Dermis blood vessel endothelial cell (primary cell): ENCODE measurements at places on chromosomes 5 and 9. TPM values are rescaled to one million over a fixed set of nuclear protein-coding genes. Genes with fewer than 3 reads are reported as not detected.

DNA sequence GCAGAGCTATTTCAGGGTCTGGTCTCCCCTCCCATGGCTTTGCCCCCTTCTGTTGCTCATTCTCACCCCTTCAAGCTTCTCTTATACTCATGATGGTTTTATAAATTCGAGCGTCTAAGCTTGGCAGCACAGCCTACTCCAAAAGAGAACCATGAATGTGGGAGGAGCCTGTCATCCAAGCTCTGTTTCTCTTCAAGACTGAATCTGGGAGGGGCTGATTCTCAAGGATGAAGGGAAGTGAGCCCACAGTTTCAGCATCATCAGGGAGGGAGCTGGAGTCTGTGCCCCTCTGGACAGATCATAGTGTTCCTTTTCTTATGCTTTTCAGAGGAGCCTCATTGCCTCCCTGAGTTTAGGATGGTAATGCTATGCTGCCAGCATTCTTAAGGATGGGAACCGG, 168.6 kb downstream of the CFAP90 start:
- DNase-seq = no peak

DNA sequence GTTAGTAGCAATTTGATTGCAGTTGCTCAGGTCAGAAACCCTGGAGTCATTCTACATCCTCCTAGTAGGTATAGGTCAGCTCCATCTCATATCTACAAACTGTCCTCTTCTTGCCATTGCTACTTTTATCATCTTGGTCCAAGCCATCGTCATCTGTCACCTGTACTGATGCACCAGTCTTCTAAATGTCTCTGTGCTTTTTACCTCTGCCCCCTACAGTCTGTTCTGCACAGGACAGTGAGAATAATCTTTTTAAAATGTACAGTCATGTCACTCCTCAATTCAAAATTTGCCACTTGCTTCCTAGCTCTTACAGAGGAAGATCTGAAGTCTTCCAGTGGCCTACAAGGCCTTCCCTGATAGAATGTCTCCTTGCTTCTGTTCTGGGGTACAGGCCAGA, 6.8 kb downstream of the NNT start:
- DNase-seq = no peak

DBN1 gene
- total RNA-seq = 147 and 157 TPM in 2 replicates

NELFB gene
- 55.3 and 83.7 TPM in 2 replicates for total RNA-seq

DNA sequence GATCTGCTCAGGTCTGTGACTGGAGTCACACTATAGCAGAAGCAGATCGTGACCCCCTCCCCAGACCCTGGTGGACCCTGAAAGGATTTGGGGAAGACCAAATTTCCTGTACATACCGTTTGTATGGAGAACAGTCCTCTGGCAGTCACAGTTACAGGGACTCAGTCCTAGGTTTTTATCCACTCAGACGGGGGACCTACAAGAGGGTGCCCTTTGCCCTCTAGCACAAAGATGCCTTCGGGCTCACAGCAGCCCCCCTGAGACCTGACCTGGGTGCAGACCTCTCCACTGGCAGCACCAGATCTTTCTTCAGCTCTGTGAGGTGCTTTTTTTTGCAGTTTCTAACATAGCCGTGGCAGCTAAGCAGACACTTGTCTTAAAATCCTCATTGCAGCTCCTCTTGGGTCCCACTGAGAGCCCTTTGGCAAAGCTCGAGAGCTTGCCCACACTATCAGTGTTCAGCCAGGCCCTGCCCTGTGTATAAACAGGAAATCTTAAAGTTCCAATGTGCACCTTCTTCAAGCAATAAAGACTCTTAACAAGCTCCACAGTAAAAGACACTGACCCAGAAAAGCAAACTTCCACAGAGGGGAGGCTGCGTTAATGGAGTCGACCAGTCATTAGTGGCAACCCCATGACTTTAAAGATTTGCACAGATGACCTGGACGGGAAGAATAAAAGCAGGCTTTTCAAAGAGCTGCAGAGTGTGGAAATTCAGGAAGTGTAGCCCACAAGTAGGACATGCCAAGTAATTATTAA, 71.8 kb upstream of the LHFPL2 start:
- peak; percentile 18 for DNase-seq

DNA sequence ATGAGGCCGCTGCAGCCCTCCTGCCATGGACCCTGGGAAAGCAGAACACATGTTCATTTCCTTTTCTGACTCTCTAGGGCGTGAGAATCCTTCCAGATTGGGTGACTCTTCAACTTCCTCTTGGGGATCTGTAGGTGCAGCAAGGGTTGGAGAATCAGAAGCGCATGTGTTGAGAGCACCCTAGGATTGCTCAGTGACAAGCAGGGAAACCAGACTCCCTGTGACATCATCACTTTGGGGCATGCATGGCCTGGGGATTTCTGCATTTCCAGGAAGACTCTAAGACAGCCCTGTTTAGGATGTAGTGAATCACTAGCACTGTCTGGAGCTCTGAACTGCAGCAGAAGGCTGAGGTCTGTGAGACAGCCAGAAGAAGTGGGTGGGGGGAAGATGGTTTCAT, 15.1 kb upstream of the LCP2 start:
- peak; percentile 27 for DNase-seq

- DNase-seq = no peak
Measured at GRCh38 chr5:160310140-160310539, 2.2 kb downstream of the CCNJL start.

GRCh38 chr9:96587338-96588315, 32.0 kb downstream of the CDC14B start:
- DNase-seq = no peak

DNA sequence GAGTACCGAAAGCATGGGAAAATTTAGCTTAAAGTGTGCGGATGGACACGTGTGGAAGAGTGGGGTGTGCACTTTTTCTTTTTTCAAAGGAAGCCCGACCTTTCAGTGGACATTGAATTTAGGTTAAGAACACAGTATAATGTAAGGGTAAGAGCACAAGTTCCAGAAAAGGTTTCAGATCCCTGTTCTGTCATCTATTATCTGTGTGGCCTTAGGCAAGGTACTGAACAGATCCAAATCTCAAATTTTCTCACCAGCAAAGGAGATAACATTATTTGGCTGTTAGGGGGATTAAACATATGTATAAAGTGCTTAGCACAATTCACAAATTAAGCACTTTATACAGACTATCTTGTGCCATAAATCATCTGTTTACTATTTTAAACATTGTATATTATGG, 441.0 kb downstream of the SPOCK1 start:
- no peak for DNase-seq

DCAF12 gene
- 22.3 and 24.4 TPM in 2 replicates for total RNA-seq

DNA sequence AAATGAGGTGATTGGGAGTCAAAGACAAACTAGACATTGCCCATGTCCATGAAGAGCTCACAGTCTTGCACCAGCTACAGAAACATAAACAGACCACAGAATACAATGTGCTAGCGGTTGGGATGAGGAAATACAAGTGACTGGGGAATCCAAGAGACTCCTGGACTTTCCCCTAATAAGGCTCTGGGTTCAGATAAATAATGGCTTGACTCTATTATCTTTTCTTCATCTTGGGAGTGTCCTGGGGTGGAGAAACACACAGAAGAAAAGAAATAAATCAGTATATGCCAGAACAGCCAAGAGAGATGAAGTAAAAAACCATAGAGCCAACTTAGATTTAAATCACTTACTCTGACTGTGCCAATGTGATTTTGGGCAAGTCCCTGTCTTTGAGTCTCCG, 227.8 kb downstream of the PAPPA start:
- no peak for DNase-seq

GRCh38 chr5:81422671-81423070, 28.7 kb upstream of the ACOT12 start:
- DNase-seq = no peak

AFAP1L1 gene
- total RNA-seq = 234 and 264 TPM in 2 replicates

DNA sequence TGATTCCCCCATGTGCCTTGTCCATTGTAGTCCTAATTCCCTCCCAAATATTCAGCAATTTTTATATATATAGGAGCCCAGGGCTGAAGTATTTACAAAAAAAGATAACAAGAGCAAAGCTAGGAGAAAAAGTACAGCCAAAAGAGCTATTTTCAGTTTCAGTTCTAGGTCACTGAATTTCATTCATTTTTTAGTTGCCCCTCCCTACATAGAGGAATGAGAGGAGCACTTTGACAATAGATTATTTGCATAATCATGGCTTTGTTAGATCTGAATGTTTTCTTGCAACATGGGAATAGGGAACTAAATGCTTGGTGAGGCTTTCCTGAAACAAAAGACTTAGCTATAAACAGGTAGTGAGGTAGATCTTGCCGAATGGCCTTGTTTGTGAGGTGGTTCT, 15.3 kb upstream of the F2RL2 start:
- DNase-seq = no peak

DNA sequence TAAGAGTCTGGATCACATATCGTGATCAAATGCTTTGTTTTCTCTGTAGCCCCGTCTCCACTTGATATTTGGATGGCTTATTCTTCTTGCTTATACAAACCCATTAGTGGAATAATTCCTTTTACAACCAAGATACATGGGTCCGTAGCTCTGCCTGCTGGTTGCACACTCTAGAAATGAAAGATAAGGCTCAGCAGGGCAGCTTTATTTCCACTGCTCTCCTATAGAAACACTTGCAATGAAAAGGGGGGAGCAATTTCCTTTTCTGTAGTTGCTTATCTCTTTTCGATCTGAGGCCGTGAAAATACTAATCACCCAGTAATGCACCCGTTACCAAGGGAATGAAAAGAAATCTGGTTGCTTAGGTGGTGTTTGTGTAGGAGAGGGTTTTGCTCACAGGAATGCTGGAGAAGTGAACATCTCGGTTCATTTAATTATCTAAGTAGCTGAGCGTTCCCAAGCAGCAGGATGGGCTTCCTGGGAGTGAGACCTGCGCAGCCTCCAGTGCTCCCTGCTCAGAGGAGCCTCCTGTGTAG, 131.7 kb downstream of the ADAMTS16 start:
- DNase-seq = no peak

DNA sequence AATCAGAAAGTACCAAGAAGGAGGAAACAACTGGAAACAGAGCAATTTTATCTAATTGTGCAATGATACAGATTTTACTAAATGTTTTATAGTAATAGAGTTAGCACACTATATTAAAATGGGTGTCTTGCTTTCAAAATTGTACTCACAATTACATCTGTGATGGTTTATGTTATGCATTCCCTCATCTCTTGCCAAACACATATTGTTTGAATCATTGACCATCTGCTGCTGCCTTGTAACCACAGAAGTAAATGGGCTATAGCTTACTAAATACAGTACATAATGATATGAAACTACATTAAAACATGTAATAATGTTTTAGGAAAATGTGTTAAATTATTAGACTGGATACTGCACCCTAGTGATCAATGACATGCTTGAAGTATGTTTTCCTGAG, 158.1 kb downstream of the SLC25A46 start:
- no peak for DNase-seq

PNPLA7 gene
- total RNA-seq = 0.42 and 1.7 TPM in 2 replicates

DNA sequence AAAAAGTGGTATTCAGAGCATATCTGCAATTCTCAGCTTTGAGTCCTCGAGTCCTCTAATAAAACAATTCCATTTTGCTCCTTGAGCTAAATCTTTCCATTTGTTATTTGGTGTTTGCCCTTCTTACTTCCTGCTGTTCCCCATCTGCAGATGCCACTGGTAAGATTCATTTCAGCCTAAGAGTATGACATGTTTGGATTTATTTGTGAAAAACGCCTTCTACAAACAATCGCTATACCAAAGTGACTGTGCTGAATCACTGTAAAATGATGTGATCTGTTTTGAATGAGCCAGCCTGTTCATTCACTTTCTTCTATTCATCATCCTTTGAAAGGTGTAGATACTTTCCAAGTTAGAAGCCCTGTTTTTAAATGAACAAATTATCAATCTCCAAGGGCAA, 27.7 kb downstream of the KCTD16 start:
- DNase-seq = peak; percentile 15

DNA sequence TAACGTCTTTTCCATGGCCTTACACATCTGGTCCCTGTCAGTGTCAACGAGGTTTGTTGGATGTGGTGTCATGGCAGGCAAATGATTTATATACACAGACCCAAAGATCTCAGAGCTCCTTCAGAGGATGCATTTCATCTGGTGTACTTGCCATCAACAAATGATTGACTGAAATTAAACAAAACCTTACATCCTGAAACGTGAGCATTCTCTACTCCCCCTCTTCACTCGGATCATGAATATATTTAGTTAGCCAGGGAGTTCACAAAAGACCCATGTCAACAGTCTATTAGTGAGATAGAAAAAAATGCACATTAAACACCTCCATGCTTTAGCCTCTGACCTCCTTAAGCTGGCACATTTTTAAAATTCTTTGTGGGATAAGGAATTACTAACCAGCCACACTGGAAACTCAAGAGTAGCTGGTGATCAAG, 215.6 kb downstream of the EFNA5 start:
- no peak for DNase-seq

DNA sequence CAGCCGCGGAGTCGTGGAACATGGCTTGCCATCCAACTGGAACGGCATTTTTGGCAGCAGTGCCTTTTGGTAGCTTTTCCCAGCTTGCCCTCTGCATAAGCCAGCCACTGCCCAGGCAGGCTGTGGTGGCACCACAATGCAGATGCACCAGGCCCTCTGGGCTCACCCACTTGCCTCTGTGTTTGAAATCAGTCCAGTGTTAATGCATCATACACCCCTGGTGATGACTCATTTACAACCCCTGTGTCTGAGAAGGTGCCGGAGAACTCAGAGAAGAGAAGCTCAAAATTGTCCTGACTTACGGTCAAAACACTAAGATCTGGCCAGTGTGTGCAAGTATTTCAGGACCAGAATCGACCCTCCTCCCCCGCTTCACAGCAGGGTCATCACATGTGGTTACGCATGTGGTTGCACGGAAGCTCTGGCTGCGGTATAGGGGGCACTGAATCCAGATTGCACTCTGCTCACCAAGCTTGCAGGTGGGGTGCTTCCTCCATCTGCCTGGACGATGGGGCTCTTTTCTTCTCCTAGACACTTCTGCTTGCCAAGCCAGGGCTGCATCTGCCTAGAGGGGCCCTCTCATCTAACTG, 66.5 kb upstream of the SMIM15 start:
- peak; percentile 14 for DNase-seq

- DNase-seq = peak; percentile 57
Measured at GRCh38 chr5:170631466-170632195, 127.8 kb downstream of the KCNIP1 start.

SPAAR gene
- 3.2 and 3.8 TPM in 2 replicates for total RNA-seq

GRCh38 chr9:17065062-17065461, 69.8 kb upstream of the CNTLN start:
- DNase-seq = peak; percentile 83

GRCh38 chr5:35862126-35862525, 5.4 kb downstream of the IL7R start:
- no peak for DNase-seq

- DNase-seq = no peak
Measured at GRCh38 chr5:71904852-71905251, 185.8 kb downstream of the CARTPT start.

CRB2 gene
- not detected in 2 replicates for total RNA-seq

- DNase-seq = no peak
Measured at GRCh38 chr5:14229734-14230133, 86.6 kb downstream of the TRIO start.

DNA sequence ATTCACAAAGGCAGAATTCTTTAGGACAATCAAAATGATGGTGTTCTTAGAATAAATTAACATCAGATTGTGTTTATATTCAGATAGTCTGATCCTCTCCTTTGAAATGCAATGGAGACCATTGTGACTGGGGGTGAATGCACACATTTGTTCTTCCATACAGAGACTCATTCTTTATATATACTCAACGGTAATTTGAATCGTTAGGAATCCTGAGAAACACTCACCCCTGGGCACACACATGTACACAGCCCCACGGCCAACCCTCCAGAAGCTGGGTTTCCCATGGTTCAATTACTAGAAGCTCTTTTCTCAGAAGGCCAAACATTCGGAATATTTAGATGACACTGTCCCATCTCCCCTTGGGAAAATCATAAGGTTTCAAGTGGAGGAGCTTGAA, 57.5 kb upstream of the EPB41L4B start:
- no peak for DNase-seq

IFNA21 gene
- total RNA-seq = not detected in 2 replicates

FOXD4L3 gene
- not detected in 2 replicates for total RNA-seq
